T-helper 17 cell (primary cell): ENCODE measurements at places on chromosomes 2 and 18.

DNA sequence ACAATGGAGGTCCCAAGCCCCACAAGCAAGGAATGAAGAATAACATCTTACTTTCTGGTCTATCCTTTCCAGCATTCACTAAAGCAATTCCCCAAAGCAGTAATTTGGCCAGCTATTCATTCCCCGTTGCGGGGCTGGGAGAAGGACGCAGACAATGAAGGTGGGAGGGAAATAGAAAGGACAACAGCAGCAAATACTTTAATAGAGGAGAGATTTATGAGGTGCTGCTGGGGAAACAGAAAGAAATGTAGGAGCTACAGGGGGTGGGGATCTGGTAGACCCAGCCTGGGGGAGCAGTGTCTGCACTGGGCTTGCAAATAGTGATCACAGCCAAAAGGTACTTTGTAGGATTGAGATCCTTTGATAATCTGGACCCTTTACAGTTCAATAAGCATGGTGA is 13.9 kb upstream of the ATL2 start:
- no peak for DNase-seq

DNA sequence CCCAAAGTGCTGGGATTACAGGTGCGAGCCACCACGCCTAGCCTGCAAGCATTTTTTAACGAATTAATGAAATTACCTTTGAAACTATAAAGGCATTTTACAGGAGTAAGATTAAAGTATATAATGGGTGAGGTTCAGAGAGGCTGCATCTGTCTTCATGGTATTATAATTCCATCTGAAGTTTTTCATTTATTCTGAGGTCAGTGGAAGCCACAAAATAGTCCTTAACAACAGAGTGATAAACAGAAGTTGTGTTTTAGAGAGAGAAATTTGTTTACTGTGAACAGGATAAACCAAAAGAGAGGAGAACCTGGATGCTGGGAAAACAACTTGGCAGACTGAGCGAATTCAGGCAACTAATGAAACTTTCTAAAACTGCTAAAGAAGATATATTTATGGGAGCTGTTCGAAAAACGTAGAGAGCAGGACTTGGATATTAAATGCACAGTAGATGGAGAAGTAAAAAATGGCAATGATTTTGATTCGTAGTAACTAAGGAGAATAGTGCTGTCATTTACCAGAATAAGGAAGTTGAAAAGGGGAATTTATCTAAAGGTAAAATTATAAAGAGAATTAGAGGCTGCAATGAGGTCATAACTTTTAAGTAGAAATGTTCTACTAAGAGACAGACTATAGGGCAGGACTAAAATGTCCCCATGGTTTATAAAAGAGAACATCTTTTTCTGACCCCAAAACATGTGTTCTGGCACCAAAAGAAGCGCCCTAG is 37.9 kb upstream of the ITGA4 start:
- DNase-seq: no peak

- DNase-seq: no peak
These were observed 21.4 kb downstream of the ANKRD30B start for GRCh38 chr18:14769381-14769780.

GRCh38 chr2:163737190-163737439 is 1.3 kb upstream of the FIGN start:
- no peak for DNase-seq

DNA sequence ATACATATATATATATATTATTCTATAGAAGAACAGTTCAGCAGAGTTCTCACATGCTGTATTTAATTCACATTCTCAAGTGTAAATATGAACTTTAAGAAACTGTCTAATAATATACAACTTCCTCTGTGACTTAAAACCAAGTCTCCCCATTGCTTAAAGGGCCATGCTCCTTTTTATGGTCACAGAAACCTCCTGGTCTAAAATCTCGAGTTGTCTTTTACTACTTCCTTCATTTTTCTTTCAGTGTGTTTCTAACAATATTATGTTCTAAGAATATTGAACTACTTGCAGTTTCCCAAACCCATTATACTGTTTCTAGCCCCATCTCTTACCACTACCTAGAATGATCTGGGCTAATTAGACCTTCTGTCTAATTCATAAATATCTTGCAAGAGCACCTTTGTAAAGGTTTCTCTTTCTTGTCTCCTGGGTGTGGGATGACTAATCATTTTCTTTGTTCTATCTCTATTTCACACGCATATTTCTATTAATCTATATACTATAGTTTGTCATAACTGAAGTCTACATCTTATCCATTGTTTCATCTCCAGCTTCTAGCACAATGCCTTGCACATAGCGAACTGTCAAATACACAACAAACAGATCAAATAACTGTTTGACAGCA is 48.8 kb downstream of the ERBB4 start:
- DNase-seq: no peak

DNA sequence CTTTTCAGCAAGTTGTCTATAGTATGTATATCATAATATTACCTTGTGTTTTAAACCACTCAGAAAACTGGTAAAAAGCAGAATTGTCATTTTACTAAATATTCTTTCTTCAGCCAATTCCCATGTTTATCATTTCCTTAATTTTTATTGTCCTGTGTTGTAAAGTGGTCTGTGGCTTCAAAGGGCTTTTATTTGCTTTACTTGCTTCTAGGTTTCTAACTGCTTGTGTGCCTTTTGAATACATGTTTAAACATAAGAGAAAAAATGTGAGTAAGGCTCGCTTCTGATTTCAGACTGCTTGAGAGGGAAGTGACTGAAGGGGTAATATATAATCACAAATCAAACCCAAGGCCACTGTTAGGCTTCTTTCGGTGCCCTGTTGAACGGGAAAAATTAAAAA is 407.5 kb upstream of the NRP2 start:
- no peak for DNase-seq

- DNase-seq: no peak
These were observed 2.4 kb downstream of the FIGN start for GRCh38 chr2:163733301-163733938.

DNA sequence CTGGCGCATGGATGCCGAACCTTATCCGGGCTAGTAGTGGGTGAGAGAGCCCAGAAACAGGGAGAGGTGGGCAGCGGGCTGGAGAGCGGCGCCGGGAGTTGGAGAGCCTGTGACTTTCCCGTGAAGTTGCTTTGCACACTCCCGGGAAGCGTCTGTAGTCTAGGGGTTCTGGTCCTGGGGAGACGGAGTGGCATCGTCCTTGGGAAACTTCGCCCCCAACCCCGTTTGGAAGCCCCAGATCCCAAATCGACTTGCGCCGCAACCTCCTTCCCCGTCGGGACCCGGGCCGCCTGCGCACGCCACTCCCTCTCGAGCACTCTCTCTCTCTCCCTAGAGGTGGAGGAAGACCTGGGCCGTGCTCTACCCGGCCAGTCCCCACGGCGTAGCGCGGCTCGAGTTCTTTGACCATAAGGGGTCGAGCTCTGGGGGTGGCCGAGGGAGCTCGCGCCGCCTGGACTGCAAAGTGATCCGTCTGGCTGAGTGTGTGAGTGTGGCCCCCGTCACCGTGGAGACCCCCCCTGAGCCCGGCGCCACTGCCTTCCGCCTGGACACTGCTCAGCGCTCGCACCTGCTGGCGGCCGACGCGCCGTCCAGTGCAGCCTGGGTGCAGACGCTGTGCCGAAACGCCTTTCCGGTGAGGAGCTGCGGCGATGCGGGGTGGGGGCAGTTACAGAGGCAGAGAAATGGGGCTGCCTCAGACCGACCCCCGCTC is 456 bp downstream of the DOK1 start:
- DNase-seq: no peak

DNA sequence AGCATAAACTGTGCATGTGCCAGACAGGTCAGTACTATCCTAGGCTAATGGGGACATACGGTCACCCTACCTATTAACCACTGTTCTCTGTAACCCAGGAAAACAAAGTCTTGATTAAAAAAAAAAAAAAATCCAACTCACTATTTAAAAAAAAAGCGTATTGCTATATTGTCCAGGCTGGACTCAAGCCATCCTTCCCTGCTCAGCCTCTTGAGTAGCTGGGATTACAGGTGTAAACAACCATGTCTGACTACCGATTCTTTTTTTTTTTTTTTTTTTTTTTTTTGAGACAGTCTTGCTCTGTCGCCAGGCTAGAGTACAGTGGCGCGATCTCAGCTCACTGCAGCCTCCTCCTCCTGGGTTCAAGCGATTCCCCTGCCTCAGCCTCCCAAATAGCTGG is 11.6 kb downstream of the ATAD2B start:
- no peak for DNase-seq

GRCh38 chr2:152098496-152099366 is at the start of gene CACNB4:
Gene CACNB4, minus strand, starts transcription at chr2:152099044.
- no peak for DNase-seq

GRCh38 chr18:62862466-62862865 is 147.1 kb downstream of the PHLPP1 start:
- DNase-seq: no peak

DNA sequence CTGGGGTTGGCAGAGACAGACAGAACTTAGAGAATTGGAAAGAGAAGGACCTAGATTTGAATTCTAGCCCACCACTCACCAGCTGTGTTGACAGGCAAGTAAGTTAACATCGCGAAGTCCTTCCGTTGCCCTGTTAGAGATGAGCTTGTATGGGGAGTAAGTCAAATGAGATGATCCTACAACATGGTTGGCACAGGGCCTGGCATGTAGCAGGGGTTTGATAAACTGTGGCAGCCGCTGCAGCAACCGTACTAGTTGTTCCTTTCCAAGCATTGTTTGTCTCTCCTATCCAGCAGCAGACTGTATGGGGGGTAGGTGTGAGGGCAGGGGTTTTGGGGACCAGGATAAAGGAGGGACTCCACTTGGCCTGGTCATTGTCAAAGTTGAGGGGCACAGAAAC is 16.0 kb downstream of the TET3 start:
- DNase-seq: no peak
